ENCODE measurements at places on chromosomes 6 and 20.

DNA sequence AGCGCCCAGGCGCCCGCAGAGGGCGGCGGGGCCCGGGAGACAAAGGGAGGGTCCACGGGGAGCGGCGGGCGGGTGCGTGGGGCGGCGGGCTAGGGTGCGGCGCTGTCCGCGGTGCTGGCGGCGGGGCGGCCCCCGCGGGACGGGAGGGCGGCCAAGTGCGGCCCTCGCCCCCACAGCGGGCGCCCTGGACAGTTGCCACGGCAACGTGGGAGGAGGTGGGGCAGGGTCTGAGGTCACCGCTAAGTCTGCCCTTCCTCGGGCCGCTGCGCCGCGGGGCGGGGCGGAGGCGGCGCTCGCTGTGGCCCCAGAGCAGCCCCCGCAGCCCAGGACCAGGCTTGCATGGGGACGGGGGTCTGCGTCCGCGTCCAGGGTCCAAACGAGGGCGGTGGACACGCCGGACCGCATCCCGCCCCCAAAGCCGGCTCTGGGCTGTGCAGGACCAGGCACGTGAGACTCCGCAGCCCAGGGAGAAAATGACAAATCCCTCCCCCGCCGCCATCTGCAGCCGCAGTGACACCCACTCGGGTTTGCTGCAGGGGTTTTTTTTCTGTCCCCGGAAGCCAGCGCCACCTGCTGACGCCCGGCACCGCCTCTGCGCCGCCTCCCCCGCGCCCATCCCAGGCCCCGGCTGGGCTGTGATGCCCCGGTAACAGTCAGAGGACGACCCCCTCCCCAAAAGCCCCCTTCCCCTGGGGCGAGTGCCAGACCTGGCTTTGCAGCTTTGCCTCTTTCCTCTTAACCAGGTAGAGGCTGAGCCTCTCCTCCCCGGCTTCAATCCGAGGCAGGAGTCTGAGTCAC lies 36.8 kb downstream of the YTHDF1 start:
- peak; percentile 82 for DNase-seq

DNA sequence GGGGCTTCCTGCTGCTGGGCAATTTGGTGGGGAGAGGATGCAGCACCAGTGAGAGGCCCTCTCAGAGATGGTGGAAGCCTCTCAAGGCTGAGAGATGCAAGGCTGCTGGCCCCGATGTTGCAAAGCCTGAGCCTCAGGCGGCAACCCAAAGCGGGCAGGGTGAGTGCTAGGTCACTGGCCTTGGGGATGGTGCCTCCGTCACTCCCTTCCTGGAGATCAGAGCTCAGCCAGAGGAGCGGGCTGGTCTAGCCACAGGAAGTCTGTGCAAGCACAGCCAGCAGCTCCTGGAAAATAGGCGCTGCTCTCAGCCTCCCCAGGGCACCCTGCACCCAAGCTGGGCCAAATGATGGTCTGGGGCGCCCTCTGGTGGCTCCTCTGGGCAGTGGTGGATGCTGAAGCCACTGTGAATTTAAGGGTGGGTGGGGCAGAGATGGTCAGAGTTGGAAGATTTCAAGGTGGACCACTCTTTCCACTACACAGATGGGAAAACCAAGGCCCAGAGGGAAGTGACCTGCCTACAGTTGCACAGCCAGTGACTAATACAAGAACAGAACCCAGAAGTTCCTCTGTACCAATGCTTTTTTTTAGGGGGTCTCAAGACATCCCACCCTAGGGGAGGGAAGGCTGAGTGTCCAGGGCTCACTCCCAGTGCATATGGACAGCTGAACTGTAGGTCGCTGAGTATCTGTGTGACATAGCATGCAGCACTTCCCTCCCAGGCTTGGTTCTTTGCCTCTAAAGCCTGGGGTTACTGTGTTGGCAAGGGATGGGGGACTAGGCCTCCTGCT lies 20.8 kb downstream of the C20orf203 start:
- DNase-seq, result peak; percentile 86

DNA sequence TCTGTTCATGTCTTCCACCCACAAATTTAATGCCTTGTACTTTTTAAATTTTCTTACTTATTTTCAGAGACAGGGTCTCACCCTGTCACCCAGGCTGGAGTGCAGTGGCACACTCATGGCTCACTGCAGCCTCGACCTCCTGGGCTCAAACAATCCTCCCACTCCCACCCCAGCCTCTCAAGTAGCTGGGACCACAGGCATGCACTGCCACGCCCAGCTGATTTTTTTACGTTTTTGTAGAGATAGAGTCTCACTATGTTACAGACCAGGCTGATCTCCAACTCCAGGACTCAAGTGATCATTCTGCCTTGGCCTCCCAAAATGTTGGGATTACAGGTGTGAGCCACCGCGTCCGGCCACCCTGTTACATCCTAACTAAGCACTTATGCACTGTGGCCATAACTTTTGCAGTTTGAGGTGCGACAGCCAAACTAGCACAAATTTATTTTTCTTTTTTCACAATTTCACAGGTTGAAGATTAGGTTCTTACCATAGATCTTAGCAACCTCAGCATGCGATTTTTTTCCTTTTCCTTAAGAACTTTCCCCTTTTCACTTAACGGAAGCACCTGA lies 92.1 kb downstream of the EPB41L2 start:
- no peak for DNase-seq

- peak; percentile 58 for DNase-seq
These were observed 127.5 kb downstream of the PKHD1 start for GRCh38 chr6:51959744-51960383.

DNA sequence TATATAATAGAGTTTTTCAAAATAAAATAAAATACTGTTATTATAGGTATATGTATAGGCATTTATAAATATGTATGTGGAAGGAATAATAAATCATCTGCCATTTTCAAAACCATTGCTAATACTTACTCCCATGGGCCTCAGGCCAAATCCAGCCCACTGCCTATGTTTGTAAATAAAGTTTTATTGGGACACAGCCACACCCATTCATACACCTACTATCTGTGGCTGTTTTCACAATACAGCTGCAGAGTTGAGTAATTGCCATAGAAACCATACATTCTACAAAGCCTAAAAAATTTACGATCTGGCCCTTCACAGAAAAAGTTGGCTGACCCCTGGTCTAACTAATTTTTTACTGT lies 9.5 kb downstream of the ALDH5A1 start:
- no peak for DNase-seq

- DNase-seq, result no peak
These were observed 1957.5 kb upstream of the DEFB115 start for GRCh38 chr20:29299811-29300578.

DNA sequence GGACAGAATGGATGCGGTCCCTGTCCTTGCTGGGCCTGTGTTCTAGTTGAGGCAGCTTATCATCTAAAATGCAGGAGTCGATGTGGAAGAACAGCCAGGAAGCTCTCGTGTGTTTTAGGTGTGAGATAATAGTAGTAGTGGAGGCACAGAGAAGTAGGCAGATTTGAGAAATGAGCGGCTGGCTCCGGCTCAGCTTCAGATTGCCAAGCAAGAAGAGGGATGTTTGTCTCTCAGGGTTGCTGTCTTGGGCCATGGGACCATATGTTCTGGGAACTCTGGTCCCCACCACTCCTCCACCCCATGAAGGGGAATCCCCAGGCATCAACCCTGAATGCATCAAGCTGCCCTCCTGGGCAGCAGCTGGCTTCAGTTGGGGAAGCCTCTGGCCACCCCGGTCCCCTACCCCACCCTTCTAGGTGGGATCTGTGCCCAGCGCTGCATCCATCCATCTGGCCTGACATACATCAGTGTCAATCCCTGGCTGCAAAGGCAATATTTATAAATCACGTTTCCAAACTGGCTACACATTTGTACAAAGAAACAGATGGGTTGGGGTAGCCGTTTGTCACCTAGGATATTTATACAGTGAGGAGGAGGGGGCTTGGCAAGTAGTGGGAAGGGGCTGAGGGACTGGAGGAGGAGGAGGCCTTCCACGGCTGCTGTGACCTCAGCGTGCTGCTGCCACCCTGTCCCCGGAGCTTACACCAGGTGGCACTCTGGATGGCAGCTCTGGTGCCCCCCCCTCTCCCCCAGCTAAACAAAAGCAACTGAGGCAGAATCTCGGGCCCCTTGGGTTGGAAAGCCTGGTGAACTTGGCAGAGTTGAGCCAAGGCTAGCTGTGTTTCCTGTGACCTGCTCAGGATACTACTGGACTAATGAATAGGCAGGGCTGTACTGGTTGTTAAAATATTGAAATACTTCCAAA lies 64.4 kb downstream of the CD40 start:
- DNase-seq, result peak; percentile 81

GRCh38 chr20:49824206-49824605 lies 11.6 kb downstream of the SLC9A8 start:
- DNase-seq, result no peak

DNA sequence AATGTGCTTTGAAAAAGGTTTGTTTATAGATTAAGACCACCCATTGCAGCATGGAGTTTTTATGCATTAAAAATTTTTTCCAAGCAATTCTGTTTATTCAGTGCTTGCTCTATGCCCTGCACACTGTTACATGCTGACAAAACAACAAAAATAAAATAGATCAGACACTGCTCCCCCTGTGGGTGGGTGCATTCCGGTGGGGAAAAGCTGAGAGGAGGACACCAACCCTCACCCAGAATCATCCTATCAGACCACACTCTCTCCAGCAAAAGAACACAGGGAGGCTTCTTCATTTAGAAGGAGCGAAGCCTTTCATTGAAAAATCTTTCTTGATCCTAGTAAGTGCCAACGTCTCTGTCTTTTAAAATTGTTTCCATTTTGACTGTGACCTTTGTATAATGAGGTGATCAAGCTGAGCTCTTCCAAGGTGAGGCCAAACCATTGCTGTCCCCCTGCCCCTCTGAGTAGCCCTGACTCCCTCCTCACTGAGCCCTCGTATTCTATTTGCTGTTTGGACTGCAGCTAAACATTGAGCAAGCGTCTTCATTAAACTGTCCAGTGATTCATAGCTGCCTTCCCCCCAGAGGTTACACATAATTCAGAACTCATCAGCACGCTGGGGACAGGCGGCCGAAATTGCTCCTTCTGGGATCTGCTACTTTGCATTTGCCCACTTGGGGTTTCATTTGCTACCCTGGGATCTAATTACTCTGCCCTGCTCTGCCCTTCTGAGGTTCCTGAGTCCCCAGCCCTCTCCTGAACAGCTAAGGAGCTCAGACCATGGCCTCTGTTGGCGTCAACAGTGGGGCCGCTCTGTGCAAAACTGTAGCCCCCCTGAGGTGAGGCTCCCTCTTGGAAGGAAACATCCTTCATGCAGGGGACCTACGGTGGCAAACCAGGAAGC lies 102.4 kb downstream of the F13A1 start:
- DNase-seq, result no peak

DNA sequence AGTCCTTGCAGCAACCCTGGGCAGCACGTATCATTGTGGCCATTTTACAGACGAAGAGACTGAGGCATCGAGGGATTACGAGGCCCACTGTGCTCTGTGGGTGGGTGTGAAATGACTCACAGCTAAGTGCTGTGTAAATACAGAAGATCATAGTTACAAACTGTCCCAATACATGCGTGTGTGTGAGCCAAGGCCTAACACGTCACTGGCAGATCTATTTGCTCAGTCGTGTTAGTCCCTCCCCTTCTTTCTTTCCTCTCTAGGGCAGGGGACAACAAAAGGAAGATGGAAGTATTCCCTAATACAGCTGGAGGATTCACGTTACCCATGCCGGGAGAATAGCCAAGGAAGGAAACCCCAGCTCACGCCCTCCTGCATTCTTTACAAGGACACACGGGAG lies 175.9 kb downstream of the CDC5L start:
- DNase-seq, result no peak

- DNase-seq, result no peak
These were observed 47.2 kb downstream of the METTL24 start for GRCh38 chr6:110310861-110311446.

DNA sequence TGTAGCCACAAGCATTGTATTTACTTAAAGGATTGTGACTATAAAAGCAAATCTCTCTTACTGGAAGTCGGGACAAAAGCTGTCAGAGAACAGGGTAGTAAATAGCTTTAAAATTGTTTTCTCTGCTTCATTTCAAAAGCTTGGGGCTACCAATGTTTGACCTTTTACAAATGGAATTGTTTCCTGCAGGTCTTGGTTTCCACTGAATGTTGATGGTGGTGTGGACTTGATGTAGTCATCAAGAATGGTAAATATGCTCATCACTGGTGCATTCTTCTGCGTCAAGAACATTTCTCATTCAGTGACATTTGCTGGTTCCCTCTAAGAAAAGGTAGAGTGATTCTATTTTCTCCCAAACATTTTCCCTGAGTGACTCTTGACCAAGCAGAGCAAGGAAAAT lies 435.4 kb upstream of the KHDRBS2 start:
- no peak for DNase-seq

DNA sequence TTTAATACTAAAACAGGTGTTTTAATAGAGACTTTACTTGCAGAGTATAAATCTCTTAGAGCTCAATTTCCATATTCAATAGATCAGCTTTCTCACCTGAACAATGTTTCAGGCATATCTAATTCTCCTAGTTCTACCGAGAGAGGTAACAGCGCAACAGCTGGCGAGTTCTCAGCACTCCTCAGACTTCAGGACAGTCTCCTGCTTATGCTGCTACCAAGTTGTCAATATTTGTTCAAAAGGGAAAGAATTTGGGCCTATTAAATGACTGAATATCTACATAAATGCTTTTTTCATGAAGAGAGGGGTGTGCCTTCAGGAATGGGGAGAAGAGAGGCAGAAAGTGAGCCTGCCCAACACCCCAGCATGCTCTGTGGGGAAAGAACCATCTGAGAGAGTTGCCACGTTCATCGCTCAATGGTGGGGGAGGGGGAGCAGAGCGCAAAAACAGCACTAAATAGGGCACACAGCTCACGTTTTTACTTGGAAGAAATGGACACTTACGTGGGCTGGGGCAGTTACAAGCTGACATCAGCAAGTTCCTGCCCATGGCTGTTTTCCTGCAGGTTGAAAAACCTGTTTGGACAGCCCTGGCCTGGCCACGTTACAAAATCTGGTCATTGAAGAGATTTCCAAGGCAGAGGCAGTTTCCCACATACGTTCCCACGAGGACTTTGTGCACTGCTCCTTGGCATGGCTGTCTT lies 38.0 kb downstream of the EZR start:
- DNase-seq, result no peak

- DNase-seq, result no peak
These were observed 133.4 kb upstream of the FUT9 start for GRCh38 chr6:95882371-95882770.

GRCh38 chr6:143970456-143971218 lies 37.4 kb downstream of the PLAGL1 start:
- no peak for DNase-seq

- no peak for DNase-seq
These were observed 56.8 kb downstream of the NOL4L start for GRCh38 chr20:32528171-32528891.

DNA sequence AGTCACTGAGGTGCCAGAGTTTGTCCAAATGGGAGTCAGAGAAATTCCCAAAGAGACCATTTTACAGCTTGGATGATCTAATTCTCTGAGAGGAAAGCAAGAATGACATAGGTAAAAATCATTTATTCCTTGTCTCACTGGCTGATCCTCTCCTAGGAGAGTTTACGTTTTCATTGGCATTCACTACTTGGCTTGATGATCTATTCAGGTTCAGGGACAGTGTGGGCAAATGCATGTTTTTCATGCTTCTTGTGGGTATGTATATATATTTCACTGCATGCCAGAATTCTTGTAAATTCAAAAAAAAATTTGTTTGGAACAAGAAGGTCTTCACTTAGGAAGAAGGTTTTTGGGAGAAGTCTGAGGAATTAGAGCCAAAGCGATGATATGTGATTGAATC lies 403.4 kb upstream of the JAG1 start:
- DNase-seq, result no peak

GRCh38 chr6:144334150-144334708 lies 49.1 kb downstream of the UTRN start:
- DNase-seq, result no peak

Measured in G401 (cell line).